SK-N-DZ (cell line): ENCODE measurements at places on chromosomes 2 and 18.
A peak's percentile ranks its signal among the peaks of the same experiment; 100 is the strongest.

GRCh38 chr2:3487432-3487831 lies 31.9 kb downstream of the ADI1 start:
- DNase-seq: no peak

GRCh38 chr2:146934921-146935320 lies 909.9 kb upstream of the ACVR2A start:
- no peak for DNase-seq

- no peak for DNase-seq
These were observed 20.9 kb upstream of the COL6A3 start for GRCh38 chr2:237434866-237435311.

GRCh38 chr2:11320698-11321492 lies 23.5 kb downstream of the ROCK2 start:
- DNase-seq: no peak

DNA sequence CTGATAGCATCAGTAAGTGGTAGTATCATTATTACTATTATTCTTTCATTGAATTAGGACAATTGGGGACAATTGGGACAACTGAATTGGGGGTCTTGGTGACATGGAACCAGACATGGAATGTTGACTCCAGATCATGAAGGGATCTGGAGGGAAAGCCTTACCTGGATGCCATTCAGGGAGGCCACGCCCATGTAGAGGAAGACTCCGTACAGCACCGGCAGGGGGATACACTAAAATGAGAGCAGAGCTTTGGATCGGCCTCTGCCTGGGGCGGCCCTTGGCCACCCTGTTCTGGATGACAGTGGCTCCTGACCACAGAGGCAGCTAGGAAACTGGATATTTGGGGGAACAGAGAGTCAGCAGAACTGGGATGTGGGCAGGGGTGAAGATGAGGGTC lies 29.2 kb downstream of the MTHFD2 start:
- DNase-seq: no peak

DNA sequence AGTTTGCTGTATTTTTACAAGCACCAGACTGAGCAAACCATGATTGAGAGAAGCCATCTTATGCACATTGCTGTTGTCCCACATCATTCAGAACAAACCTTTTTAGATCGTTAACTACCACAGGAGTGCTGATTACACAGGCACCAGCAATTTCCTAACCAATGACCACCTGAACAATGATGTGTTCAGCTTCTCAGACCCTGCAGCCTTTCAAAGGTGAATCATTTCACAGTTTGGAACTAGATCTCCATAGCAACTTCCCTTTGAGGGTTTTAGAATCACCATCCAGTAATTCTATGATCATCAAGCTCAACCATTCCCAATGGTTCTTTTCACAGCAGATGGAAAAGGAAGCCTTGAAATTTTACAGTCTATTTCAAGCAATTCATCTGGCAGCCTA lies 71.4 kb downstream of the OLA1 start:
- DNase-seq: no peak

GRCh38 chr18:52118684-52119083 lies 221.3 kb upstream of the DCC start:
- no peak for DNase-seq

DNA sequence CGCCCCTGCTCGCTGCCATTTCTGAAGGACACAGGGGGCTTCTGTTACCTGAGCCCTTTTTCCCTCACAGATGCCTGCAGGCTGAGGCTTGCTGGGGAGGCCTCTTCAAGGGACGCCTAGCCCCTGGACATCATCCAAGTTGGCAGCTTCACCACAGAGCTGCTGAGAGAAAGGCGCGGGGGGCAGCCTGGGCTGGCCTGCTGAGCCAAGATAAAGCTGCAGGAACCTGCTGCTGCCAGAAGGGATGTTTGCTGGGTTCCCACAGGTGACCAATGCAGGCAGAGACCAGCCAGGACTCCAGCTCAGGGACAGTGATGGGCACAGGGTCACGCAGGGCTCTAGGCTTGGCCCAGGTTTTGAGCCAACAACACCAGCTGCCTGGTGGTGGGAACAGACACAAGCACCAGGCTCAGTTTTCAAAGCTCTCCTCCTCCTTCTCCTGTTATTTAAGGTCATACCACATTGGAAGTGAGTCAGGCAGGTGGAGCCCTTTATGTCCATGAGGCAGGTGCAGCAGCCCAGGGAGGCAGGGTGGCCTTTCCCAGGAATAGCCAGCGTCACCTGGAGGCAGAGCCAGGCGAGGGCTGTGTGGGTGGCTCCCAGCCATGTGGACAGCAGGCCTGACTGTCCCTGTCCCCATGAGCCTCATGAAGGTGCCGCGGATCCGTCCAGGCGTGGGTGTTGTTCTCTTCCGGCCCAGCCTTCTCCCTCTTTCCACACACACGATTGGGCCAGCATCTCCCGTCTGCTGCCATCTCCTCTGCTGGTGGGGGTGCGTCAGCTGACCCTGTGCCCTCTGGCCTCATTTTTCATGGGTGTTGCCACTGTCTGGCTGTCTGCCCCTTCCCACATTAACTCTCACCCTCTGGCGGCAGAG lies 515.5 kb upstream of the MYT1L start:
- DNase-seq: peak; percentile 16

GRCh38 chr2:144671695-144672455 lies 152.0 kb upstream of the ZEB2 start:
- no peak for DNase-seq

DNA sequence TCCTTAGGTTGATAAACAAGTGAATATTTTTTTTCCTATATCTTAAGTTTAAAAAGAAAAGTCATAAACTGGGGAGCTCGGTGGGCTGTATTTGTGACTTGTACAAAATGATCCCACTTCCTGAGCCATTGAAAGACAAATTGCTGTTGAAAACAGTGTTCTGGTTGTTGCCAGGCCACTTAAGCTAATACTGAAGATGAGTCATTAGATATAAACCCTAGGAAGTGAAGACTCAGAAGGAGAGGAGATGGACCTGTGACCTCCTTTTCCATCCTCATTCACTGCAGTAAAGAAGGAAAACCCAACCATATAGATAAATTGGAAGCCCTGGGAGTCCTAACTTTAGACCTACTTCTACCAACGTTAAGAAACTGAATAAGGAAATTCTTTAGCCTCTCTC lies 46.2 kb upstream of the SERPINE2 start:
- no peak for DNase-seq

DNA sequence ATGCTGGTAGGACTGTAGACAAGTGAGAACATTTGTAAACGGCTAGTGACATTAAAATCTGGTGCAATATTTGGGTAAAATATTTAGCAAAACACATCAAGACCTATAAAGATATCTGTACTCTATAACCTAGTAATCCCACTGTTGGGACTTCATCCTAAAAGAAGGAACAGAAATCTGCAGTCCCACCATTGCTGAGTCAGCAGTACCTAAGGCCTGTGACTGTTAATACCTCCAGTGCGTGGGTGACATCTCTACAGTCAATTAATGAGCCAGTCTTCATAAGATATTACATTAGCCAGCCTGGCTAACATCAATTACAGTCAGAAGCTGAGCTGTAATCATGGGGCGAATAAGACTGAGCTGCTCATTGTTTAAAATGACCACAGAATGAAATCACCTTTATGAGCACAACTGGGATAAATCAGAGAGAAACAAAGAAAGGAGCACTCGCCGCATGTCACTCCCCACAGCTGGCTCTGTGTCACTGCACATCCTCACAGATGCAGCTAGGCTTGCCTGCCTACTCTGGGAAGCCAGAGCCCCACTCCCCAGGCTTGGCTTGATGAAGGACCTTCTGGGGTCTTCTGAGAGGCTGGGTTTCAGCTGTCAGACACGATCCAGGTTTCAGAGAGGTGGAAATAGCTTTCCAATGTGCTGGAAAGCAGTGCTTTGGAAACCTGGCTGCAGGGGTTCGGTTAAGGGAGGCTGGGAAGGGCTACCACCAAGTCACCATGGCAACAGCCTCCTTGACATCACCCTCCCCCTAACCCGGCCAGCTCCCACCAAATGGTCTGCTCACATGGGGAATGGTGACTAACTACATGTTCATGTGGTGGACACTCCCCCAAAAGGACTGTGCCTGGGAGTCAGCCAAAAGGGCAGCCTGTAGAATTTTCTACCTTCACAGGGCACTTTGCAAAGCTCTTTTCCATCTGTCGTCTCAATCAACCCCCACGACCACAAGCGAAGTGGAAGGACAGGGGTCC lies 145.0 kb downstream of the ZBTB7C start:
- DNase-seq: peak; percentile 15

DNA sequence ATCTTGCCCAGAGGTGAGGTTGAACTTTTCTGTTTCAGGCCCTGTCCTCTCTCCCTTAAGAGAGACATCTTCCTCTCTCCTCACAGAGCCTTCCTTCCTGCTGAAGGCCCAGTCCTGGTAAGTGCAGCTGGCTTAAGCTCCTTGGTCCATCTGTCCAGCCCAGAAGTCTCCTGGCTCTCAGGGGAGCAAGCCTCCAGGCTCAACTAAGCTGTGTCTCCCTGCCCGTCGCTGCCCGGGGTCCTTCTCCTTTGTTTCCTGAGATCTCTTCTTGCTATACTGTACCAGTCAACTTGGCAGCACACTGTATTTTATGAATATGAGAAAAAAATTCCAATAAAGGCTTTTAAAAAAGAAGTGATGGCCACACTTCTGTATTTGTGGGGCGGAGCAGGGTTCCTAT lies 77.4 kb downstream of the KCNF1 start:
- no peak for DNase-seq

- DNase-seq: no peak
These were observed 21.4 kb upstream of the STON1 start for GRCh38 chr2:48508461-48509124.

GRCh38 chr2:4673025-4673489 lies 969.7 kb downstream of the DCDC2C start:
- DNase-seq: no peak

DNA sequence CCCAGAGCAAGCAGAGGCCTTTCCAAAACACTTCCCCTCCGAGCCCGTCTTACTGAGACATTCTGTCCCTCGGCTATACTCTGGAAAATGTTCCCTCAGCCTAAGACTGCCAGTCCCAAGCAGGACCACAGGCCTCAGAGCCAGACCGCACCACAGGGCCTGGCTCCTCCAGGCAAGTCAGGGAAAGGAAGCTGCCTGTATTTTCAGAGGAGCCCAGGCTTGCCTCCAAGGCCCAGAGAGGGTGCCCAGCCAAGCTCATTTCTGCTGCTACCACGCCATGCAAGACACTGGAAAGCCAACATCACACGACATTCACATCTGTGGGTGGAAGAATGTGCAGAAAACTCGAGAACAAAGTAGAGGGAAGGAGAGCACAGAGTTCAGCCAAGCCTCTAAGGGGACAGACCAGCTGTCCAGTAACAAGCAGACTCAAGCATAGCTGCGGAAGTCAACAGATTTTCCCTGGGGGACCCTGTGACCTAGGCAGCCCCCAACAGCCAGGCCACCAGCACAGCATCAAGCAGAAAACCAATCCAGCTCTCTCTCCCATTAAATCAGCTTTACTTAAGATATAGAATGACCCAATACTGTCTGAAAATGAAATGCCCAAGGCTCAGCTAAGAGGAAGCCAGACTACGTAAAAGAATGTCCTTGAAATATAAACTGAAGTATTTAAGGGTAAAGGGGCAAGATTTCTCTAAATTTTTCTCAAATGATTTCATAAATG lies 123.9 kb downstream of the ZFP36L2 start:
- DNase-seq: no peak

DNA sequence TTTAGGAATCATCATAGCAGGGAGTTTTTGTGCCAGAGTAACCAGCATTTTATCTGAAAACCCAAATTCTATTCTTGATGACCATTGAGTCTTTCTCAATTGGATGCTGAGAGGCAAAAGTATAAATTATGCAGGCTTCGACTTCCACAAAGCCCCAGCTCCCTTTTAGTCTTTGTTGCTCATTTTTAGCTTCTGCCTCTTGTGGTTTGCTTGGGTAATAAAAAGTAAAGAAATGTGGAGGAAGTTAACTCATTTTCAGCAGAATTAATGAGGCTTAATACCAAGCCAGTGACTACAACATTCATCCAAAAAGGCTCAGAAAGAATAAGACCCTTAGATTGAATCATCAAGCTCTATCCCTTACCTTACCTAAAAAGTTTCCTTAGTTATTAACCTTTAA lies 18.6 kb downstream of the ERMN start:
- no peak for DNase-seq

DNA sequence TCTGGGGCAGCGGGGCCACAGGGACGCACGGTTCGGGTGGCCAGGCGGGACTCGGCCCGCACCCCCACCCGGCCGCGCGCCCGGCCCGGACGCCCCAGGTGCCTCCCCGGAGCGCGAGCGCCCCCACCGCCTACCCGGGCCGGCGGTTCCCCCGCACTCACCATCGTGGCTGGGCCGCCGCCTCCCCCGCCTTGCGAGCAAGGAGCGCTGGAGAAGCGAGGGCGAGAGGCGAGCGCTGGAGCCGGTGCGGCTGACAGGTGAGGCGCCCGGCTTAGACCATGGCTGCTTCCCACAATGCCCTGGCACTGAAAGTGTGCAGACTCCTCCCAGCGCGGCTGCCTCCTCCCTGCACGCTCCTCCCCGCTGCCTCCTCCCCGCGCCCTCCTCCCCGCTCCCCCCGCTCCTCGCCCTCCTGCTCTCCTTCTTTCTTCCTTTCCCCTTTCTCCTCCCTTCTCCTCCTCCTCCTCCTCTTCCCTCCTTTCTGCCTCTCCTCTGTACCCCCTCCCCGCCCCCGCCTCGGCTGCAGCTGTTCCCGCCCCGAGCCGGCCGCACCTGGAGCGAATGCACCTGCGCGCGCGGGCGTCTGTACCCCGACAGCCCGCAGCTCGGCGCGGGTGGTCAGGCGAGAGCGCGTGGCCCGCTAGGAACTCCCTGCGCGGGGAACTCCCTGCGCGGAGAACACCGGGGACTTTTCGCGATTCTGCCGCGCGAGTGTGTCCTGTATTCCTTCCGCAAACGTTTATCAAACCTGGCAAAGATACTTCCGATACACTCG lies at the start of gene AP1S3:
Gene AP1S3 (minus strand): TSS at position 296 of the 775 bp plus-strand sequence. CDS start 132 bp downstream, at position 164.
- DNase-seq: peak; percentile 38

DNA sequence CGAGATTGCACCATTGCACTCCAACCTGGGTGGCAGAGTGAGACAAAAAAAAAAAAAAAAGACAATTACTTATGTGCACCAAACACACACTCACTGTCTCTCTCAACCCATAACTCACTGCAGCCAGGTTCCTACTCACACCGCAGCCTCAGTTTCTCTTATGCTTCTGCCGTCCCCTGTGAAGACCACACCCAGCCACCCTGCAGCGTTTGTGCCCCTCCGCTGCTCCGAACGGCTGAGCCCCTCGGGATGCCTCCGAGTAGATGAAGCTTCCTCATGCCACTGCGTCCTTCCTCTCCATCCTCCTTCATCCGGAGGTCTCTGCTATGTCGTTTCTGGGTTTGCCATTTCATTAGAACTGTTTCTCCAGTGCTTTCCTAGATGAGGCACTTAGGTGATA lies 160.1 kb downstream of the TWIST2 start:
- no peak for DNase-seq

- DNase-seq: no peak
These were observed 283.3 kb downstream of the NRXN1 start for GRCh38 chr2:50748671-50749070.

DNA sequence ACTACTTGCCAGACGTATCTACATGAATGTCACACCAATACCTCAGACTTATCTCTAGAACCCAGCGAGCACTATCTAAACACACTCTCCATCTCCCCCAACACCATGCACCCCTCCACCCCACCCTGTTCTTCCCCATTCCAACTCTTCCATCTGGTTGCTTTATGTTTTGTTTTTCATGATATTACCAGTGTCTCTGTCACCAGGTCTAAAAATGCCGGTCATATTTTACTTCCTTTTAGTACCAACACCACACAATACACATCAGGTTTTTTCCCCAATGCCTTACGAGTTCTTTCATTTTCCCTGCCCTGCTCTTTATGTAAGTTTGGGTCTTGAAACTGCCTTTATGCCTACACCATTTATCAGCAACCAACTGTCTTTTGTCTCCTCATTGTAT lies 10.2 kb upstream of the ITGA4 start:
- DNase-seq: no peak

- no peak for DNase-seq
These were observed 85.7 kb upstream of the NRP2 start for GRCh38 chr2:205596581-205596980.
